ENCODE measurements at places on chromosomes 16 and 17.

GRCh38 chr16:5605404-5605803 is 507.8 kb upstream of the EEF2KMT start:
- DNase-seq: no peak

GRCh38 chr17:48615047-48615962 is at the start of gene HOXB8:
Gene HOXB8 (minus strand): TSS chr17:48615292. CDS start chr17:48614704, 588 bp downstream.
- peak; percentile 66 for DNase-seq

- no peak for DNase-seq
Measured at GRCh38 chr16:86232496-86232895, 277.8 kb upstream of the FOXF1 start.

DNA sequence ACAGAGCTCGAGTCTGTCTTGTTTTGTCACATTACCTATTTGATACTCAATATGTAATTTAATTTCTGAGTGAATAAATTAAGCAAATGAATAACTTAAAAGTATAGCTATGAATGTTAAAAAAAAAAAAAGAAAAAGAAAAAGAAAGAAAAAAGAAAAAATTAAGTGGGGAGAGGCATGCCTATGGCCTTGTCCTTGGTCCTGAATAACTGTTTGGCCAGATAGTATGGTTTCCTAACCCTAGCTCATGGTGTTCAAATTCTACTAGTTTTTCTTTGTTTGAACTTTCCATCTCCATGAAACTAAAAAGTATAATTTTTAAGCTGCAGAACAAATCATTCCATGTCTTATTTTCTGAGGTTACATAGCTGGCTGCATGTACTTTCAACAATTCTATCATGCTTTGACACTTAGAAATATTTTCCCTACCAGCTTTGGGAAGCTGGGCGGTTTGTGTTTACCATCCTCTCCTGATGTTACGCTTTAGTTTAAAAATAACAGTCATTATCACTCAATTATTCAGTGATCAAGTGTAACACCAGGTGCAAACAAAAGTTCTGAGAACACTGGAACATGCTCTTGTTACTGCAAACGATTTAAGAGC is 31.8 kb downstream of the TOX3 start:
- DNase-seq: no peak

GRCh38 chr16:53971616-53972015 is 267.7 kb downstream of the FTO start:
- no peak for DNase-seq

DNA sequence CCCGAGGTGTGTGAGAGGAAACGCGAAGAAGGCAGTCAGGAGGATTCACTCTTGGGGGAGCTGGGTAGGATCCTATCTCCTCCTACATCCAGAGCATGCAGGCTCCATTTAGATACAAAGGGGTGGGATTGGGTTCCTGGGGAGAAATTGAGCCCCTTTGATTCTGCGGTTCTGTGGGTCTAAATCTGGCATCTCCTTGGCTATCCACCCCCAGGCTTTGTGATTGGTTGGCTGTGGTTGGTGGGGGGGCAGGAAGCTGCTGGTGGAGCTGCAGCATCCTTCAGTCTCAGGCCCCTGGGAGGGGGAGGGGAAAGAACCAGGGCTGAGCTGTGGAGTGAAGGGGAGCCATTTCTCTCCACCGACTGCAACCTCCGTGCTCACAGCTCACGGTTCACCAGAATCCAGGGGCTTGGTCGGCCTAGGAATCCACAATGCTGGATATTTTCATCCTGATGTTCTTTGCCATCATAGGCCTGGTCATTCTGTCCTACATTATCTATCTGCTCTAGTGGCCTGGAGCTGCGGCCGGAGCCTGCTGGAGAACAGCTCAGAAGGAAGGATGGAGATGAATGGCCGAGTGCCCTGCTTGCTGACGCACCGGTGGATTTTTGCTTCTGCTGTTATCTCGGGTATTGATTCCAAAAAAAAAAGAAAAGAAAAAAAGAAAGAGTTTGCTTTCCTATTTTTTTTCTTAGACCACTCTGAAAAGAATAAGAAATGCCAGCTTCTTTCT is at the start of gene LASP1NB:
Gene LASP1NB (plus strand): TSS at position 352 of the 733 bp plus-strand sequence.
- DNase-seq: no peak

- DNase-seq: no peak
Measured at GRCh38 chr17:50056217-50056960, 479 bp downstream of the ITGA3 start.

DNA sequence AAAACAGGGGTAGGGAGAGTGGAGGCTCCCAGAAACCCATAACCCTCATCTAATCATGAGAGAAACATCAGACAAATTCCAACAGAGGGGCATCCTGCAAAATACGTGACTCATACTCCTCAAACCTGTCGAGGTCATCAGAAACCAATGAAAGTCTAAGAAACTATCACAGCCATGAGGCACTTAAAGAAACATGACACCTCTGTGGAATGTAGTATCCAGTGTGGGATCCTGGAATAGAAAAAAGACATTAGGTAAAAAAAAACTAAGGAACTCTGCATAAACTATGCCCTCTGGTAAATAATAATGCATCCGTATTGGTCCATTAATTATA is 16.4 kb downstream of the CDH5 start:
- peak; percentile 95 for DNase-seq

GRCh38 chr16:50838165-50838564 is 96.3 kb downstream of the CYLD start:
- peak; percentile 3 for DNase-seq

DNA sequence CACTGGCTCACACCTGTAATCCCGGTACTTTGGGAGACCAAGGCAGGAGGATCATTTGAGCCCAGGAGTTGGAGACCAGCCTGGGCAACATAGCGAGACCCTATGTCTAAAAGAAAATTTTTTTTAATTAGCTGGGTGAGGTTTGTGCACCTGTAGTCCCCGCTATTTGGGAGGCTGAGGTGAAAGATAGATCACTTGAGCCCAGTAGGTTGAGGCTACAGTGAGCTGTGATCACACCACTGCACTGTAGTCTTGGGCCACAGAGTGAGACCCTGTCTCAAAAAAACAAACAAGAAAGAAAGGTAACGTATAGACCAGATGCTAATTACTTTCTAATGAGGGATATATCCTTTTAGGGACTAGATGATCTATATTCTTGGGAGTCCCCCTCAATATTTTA is 8.1 kb downstream of the NOL11 start:
- DNase-seq: no peak

- no peak for DNase-seq
Measured at GRCh38 chr16:85579191-85579590, 33.9 kb upstream of the GSE1 start.

DNA sequence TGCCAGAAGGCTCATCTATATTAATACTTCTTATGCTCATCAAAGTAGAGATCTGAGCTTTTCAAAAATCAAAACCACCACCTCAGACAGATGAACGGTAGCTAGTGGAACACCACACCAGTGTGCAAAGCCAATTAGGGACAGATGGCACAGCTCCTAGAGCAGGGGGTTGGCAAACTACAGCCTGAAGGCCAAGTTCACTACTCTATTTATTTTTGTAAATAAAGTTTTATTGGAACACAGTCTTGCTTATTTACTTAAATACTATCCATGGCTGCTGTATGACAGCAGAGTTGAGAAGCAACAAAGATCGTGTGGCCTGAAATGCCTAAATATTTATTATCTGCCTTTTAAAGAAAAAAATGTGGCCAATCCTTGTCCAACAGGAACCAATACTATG is 56.8 kb downstream of the AMFR start:
- DNase-seq: no peak

DNA sequence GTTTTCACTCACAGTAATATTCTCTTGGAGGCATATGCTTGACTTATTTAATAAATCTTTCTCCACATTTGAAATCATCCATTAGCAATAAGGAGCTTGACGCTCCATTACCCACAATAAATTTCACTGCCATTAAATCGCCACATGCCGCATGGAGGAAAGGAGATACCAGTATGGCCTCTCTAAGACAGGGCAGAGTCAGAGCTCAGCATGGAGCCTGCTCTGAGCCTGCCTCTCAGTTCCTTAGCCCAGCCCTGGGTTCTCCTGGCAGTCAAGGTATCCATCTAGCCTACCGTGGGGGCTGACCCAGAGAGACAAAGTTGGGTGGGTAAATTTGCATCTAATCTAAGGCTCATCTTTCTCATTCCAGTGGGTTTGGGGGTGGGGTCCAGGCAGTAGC is 80.3 kb upstream of the CES5A start:
- DNase-seq: no peak

GRCh38 chr16:11396241-11397048 is 51.2 kb downstream of the RMI2 start:
- peak; percentile 19 for DNase-seq

GRCh38 chr17:15890279-15890892 is 54.5 kb upstream of the ADORA2B start:
- no peak for DNase-seq

- no peak for DNase-seq
Measured at GRCh38 chr16:79100447-79100846, 500.1 kb downstream of the MAF start.

GRCh38 chr17:47840001-47840741 is 902 bp downstream of the SCRN2 start:
- no peak for DNase-seq

- DNase-seq: no peak
Measured at GRCh38 chr16:11423315-11424117, 78.3 kb downstream of the RMI2 start.

GRCh38 chr16:4003576-4003975 is 112.7 kb downstream of the ADCY9 start:
- no peak for DNase-seq

DNA sequence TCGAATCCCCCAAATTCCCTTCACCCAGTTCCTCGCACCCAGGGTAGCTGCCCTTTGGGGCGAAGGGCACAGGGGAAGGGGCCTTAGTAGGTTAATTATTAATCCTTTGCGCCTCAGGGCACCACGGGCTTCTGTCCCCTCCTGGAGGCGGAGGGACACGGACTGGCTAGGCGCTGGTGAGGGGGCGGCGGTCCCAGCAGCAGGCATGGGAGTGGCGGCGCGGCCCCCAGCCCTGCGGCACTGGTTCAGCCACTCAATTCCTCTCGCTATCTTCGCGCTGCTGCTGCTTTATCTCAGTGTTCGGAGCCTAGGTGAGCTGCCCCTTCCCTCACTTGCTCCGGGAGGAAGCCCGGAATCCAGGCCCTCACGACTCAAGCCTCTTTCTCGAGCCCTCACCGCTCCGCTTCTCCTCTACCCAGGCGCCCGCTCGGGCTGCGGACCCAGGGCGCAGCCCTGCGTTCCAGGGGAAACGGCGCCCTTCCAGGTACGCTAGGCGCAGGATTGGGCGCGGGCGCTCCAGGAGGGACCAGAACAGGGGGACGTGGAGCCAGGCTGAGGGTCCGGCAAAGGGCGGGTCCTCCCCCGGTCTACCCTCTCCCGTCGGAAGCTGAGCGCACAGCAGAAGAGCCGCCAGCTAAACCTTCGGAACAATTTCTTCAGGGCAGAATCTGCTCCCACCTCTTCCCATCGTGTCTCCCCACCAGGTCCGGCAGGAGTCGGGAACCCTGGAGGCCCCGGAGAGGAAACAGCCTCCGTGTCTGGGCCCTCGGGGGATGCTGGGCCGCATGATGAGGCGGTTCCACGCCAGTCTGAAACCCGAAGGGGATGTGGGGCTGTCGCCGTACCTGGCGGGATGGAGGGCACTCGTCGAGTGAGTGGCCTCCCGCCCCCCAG is at the start of gene GLTPD2:
Gene GLTPD2 (plus strand): TSS at position 158 of the 894 bp plus-strand sequence. CDS start 48 bp downstream, at position 206.
- no peak for DNase-seq

GRCh38 chr16:81511371-81511770 is 66.8 kb downstream of the CMIP start:
- DNase-seq: peak; percentile 74

DNA sequence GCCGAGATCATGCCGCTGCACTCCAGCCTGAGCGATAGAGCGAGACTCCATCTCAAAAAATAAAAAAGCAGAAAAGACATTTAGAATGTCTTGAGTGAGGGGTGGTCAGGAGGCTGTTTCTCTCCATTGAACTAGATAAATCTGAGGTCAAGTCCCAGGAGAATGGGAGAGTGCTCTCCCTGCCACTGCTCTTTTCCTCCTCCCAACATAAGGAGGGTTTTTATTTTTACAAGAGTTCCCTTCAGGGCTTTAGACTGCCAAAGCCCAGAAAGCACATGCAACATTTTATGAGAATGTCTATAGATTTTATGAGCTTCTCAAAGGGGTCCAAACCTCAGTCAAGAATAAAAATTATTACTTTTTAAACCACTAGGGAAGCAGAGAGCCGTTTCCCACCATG is 1.6 kb downstream of the RND2 start:
- DNase-seq: no peak

- no peak for DNase-seq
Measured at GRCh38 chr16:4894276-4895150, 42.4 kb downstream of the PPL start.

GRCh38 chr16:3643095-3643730 is 11.3 kb upstream of the DNASE1 start:
- DNase-seq: no peak

GRCh38 chr17:42895185-42895555 is 5.4 kb upstream of the G6PC1 start:
- peak; percentile 93 for DNase-seq

DNA sequence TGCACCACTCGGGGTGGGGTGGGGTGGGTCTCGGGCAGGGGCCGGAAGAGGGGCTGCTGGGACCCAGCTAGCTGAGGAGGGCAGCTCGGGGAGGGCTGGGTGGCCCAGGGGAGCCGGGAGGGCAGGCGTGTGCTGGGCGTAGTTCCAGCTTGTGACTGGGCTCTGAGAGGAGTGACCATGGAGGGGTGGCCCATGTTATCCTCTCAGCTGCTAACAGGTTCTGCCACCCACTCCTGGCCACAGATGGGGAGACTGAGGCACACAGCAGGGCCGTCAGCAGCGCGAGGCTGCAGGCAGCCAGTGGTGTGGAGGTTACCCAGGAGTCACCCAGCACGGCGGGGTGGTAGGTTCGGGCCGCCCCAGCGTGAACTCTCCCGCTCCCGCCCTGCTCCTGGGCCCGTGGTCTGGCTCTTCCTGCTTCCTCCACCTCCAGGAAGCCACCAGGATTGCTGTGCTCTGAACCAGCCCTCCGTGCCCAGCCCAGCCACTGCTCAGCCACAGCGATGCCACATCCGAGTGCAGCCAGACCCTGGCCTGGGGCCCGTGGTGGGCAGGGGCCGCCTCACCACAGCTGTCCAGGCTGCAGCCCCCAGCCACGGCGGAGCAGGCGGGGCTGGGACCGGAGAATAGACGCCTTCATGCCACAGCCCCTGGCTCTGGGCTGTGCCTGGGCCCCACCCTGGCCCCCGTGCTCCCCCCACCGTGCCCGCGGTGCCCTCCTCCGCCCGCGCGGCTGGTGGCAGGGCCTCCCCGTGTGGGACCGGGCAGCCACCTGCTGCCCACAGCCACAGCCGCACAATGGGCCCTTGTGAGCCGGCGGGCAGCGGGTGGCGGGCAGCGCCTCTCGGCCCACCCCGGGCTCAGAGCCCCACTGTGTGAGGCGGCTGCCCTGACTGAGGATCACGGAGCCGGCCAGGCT is 26.3 kb upstream of the SSTR5 start:
- no peak for DNase-seq

DNA sequence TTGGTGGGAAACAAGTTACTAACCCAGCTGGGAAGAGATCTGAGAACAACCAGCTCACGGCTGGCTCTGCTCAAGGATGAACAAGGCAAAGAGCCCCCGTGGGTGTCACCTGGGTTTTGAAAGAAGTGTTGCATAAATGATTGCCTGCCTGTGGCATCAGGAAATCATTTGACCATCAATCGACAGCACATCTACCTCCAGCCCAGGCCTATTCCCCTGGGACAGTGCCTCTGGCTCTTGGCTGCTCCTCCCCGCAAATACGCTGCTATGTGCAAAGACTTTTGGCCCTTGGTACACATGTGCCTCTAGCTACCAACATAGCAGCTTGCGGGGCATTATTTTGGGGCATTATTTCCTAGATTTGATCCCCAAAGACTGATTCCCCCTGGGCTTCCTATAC is 39.4 kb upstream of the SMPD3 start:
- DNase-seq: no peak
